ENCODE measurements at places on chromosomes 7 and 10.

DNA sequence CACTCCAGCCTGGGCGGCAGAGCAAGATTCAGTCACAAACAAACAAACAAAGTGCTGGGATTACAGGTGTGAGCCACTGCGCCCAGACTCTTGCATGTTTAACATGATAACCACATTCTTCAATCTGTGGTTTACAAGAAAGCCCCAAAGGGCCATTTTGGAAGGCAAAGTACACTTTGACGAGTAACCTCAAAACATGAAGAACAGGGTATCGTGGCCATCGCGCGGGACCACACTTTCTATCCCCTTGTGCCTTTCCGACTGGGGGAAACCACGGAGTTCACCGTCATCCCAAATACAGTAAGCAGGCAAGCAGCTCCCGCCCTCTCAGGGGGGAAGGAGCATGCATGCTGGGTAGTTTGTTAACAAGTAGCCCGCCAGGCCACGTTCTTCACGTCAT lies 125.2 kb downstream of the RNF216 start:
- DNase-seq, result no peak

- no peak for DNase-seq
Measured at GRCh38 chr10:22317076-22317370, 835 bp downstream of the COMMD3 start.

GRCh38 chr10:5810225-5810624 lies 3.0 kb downstream of the GDI2 start:
- no peak for DNase-seq

GRCh38 chr10:70738006-70738760 lies 47.0 kb downstream of the TBATA start:
- DNase-seq, result no peak

- DNase-seq, result no peak
Measured at GRCh38 chr7:48078470-48078869, 10.6 kb upstream of the UPP1 start.

GRCh38 chr10:34124522-34125035 lies 690.5 kb downstream of the PARD3 start:
- no peak for DNase-seq

GRCh38 chr7:15853832-15854470 lies 167.5 kb upstream of the MEOX2 start:
- DNase-seq, result no peak

- peak; percentile 29 for DNase-seq
Measured at GRCh38 chr7:93147363-93147762, 822 bp downstream of the SAMD9L start.

DNA sequence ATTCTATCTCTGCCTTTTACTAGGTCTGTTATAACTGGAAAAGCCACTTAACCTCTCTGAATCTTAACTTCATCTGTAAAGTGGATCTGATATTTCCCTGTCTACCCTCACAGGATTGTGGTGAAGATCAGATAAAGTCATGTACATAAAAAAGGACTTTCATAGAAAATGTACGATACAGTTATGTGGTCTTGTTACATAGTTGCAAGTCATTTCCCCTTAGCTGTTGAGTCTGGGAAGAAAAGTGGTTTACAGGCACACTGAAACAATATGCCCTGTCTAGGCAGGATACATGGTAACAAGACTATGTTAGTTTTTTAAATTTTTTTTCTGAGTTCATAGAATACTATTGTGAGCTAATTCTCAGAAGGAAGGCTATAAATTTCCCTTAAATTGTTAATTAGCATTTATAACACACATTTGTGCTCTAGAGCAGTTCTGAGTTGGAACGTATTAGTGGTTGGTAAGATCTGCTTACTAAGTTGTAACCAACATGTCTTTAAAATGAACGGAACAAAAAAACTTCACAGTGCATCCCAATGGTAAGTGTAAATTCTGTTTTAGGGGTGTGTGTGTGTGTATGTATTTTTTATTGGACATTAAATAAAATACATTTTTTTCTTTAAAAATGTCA lies 7.1 kb upstream of the GSTO1 start:
- no peak for DNase-seq

GRCh38 chr10:48605786-48606529 lies 1.1 kb upstream of the ARHGAP22 start:
- no peak for DNase-seq

DNA sequence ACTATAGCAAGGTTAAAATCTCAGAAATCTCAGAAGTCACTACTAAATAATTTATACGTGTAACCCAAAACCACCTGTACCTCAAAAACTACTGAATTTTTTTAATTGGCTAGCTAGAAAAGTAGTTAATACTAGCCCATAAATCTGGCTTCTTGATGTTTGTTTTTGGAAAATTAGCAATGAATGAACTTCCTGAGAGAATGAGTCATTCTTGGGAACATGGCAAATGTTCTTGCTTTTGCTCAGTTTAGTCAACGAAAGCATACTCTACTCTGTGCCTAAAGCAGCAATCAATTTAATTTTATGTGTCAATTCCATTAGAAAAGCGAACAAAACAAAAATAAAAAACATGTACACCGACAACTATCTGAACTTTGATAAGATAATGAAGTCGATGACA lies 69.2 kb downstream of the SEMA3E start:
- no peak for DNase-seq

DNA sequence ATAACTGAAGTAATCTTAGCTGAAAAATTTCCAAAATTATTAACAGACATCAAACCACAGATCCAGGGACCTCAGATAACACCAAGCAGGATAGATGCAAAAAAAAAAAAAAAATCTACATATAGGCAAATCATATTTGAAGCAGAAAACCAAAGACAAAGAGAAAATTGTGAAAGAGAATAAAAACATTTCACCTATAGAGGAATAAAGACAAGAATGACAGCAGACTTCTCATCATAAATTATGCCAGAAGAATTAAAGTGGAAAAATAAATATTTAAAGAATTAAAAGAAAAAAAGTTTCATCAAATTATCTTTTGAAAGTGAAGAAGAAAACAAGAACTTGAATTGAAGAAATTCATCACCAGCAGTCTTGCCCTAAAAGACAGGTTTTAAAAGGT lies 467.5 kb downstream of the GPAM start:
- no peak for DNase-seq

All from stimulated activated CD8-positive, alpha-beta memory T cell treated with anti-CD3 and anti-CD28 coated beads, Interleukin-7, amount 100 ng/mL, for 4 hours (primary cell).